ENCODE measurements at places on chromosomes 16 and 17.

DNA sequence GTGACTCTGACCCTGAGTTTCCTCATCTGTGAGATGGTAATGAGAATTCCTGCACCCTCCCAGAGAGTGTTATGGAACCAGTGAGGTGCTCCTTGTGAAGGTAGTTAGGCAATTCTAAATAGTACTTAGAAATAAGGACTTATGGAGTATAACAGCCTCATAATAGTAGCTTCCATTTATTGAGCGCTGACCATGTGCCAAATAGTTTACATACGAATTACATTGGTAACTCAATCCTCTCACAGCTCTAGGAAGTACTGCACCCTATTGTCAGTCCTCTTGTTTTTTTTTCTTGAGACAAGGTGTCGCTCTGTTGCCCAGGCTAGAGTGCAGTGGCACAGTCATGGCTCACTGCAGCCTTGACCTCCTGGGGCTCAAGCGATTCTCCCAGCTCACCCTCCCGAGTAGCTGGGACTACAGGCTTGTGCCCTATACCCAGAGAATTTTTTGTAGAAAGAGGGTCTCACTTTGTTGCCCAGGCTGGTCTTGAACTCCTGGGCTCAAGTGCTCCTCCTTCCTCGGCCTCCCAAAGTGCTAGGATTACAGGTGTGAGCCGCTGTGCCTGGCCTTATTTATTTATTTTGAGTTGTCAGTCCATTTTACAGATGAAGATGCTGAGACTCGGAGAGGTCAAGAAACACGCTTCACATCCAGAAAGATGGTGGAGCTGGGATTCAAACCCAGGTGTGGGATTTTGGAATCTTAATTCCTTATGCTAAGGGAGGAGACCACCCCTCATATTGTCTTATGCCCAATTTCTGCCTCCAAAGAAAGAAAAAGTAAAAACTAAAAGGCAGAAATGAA lies 2.9 kb downstream of the TNS4 start:
- no peak for DNase-seq

GRCh38 chr17:62696256-62696655 lies 68.8 kb downstream of the MRC2 start:
- no peak for DNase-seq

DNA sequence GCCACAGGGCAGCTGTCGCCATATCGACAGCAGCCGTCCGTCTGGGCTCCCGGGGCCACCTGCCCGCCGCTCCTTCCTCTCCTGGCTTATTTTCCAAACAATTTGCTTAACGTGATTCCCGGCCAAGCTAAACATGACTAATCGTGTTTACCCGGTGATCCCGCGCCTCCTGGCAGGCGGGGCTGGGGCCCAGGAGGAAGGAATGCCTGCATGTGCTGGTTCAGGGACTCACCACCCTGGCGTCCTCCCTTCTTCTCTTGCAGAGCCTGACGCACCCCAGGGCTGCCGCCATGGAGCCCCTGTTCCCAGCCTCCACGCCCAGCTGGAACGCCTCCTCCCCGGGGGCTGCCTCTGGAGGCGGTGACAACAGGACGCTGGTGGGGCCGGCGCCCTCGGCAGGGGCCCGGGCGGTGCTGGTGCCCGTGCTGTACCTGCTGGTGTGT lies 6.1 kb downstream of the SSTR5 start:
- no peak for DNase-seq

DNA sequence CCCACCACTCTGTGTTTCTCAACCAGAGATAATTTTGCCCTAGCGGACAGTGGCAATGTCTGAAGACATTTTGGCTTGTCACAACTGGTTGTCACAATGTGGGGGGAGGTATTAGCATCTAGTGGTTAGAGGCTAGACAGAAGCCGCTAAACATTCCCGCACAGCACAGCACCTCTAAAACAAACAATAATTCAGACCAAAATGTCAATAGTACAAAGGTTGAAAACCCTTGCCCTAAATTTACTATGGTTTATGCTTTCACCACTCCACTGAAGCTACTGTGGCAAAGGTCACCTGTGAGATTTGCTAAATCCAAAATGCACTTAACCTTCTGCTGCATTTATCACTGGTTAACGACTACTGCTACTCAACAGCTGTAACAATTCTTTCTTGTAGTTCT lies 14.1 kb downstream of the NUP88 start:
- DNase-seq, result no peak

DNA sequence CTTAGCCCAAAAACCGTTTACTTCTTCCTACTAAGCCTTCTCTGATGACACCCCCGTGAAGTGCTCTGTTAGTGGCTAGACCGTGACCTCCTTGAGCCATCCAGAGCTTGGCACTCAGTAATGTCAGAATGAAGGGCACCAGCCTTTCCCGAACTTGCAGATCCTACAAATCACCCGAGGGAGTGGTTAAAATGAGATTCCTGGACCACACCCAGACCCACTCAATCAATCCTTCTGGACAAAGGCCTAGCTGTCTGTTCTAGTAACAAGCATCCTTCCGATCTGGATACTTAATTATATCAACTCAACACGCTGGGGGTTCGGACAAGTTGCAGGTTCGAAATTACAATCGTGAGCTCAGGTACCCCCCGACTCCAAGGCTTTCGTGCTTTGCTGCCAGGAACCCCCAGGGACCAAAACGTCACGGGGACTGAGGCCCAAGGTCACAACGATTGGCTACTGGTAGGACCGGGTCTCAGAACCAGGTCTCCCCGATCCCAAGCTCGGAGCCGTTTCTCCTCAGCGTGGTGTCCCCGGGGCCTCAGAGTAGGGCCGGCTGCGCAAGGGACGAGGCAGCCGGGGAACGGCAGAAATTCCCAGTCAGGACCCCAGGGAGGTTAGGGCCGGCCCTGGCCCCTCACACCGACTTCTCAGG lies 527 bp downstream of the CIAPIN1 start:
- peak; percentile 29 for DNase-seq

DNA sequence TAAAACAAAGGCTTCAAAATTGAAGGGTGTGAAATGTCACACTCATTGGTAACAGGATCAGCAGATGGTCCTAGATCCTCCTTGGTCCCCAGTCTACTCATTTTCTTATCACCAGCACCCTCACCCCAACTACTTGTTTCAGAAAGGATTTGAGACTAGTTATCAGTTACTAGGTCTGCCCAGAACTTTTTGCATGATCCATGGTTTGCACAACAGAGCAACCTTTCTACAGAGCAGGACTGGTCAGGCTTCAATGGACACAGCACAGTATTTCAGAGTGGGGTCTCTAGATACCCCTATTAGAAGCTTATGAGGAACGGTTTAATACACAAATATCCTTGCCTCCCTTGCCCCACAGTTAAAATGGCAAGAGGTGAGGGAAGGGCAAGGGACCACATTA lies 25.6 kb downstream of the TTC19 start:
- no peak for DNase-seq

DNA sequence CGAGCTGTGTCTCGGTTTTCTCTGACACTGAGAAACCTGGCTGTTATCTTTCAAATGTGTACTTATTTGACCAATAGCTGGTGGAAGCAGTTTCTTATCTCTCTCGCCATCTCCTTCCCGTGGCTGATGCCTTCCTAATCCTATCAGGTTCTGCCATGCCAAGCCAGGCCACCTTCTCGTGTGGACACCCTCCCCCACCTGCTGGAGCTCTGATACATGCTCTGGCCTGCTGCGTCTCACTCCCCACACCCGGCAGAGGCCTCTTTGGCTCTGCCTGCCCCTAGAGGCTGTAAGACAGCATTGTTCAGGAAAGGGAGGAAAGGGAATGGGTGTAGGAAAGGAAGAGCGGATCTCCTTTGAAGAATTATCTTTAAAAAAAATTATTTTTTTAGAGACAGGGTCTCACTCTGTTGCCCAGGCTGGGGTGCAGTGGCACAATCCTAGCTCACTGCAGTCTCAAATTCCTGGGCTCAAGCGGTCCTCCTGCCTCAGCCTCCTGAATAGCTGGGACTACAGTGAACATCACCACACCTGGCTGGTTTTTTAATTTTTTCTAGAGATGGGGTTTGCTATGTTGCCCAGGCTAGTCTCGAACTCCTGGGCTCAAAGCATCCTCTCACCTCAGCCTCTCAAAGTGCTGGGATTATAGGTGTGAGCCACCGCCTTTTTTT lies 7.5 kb upstream of the ARMC5 start:
- no peak for DNase-seq

GRCh38 chr16:22372882-22373661 lies 1.3 kb downstream of the CDR2 start:
- no peak for DNase-seq

DNA sequence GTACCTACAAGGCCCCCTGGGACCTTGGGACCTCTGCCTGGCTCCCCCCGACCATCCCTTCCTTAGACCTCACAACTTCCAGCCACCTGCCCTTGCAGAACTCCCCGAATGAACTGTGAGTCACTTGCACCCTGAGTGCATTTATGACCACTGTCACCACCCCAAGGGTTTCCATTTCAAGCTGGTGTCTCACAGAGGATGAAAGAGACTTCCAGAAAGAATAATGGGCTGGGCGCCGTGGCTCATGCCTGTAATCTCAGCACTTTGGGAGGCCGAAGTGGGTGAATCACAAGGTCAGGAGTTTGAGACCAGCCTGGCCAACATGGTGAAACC lies 124.5 kb upstream of the CIBAR2 start:
- no peak for DNase-seq

DNA sequence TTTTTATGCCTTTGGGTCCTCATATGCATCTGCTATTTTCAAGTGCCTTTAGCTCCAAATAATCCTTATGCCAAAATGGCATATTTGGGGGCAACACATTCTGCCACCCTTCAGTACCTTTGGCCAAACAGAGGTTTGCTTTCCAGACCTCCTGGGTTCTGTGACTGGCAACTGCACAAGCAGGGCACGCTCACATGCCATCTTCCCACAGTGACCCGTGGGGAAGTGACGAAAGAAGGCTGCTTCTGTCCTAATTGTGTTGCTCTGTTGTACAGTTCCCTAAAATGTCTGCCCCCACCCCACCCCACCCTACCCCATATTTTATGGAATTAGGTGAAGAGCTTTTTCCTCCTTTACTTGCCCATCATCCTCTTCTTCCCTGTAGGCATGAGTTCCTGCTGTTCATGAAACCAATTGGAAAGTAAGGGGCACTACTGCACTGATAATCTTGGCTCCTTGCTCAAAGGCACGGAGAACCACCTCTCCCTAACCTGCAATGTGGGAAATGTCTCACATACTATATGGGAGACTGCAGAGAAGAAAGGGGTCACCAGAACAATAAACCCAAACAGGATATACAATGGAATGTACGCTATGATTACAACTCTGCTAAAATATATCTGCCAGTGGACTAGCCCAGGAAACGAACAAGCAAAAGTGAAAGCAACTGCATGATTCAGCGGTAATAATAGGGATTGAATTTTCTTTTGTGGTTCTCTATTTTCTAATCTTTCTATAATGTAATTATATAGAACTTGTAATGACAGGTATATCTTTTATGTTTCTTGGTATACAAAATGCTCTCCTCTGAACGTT lies 3.3 kb upstream of the SLFN12L start:
- DNase-seq, result peak; percentile 50

DNA sequence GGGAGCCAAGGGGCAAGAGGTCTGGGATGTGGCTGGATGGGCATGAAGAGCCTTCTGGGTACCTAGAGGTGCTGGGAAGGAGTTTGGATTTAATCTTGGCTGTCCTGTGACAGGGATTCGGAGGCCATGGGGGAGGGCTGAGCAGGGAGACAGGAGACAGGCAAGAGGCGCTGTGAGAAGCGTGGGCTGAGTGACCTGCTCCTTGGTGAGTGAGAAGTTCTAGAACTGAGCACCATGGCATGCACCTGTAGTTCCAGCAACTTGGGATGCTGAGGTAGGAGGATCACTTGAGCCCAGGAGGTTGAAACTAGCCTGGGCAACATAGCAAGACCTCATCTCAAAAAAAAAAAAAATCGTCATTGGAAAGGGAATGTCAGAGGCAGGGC lies 78.3 kb upstream of the PLCG2 start:
- no peak for DNase-seq

GRCh38 chr17:46789610-46790009 lies 28.9 kb downstream of the WNT3 start:
- no peak for DNase-seq

DNA sequence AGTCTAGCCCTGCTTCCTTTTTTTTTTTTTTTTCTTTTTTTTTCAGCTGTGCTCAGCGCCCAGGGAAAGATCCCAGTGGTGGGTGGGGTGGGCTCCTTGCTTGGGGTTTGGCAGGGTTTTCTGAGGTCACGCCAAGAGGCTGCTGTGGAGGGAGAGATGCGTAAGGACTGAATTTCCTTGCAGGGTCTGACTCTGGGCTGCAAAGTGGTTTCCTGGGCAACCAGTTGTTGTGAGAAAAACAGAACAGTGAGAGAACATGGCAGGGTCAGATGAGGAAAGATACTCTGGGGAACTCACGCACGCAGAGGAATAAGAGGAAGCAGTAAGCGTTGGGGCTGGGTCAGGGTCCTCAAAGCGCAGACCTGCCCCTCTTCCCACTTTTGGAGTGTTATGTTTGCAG lies 119.5 kb downstream of the IRF8 start:
- no peak for DNase-seq

DNA sequence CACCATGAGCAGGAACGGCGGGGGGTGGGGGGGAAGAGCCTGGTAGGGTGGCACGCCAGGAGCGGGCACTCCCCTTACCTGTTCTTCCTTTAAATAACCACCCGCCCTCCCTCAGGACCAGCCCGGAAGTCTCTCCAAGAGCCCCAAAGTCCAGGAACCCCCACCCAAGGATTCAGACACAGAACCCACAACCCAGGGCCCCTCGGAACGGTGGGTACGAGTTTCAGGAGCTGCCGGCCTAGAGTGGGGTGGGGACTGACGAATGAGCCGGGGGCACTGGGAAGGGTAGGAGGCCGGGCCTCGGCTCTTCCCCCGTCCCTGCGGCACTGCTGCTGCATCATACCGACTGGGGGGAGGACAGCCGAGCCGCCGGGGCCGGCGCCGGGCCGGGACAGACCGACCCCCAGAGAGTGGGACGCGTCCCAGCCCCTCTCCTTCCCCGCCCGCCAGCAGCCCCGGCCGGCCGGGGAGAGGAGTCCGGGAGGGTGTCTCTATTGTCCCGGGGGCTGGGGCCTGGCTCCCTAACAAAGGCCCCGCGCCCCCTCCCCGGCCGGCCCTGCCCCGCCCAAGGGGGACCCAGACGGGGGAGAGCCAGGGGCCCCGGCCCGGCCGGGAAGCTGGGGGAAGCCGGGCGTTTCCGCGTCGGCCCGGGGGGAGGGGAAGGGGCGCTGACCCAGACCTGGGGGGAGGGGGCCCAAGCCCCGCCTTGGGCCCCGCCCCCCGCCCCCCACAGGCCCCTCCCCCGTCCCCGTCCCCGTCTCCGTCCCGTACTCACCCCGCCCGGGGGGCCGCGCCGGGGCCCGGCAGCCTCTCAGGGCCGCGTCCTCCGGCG lies 747 bp downstream of the ATXN7L3 start:
- peak; percentile 49 for DNase-seq

DNA sequence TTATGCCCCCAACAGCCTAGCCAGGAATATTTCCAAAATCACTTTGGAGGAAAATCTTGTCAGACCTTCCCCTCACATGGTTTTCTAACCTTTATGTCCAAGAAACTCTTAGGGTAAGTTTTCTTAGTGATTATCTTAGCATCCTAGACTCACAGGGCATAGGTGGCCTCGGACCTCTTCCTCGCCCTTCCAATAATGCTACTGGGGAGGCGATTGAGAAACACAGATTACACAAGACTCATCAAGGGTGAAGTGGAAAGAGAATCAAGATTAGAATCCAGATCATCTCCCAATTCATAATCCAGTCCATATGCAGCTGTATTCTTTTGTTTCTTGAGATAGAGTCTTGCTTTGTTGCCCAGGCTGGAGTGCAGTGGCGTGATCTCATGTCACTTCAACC lies 358.4 kb upstream of the CDH5 start:
- no peak for DNase-seq

- DNase-seq, result peak; percentile 75
Observed at GRCh38 chr17:40075201-40075941, 12.6 kb downstream of the THRA start.

- no peak for DNase-seq
Observed at GRCh38 chr16:17301593-17302135, 169.1 kb downstream of the XYLT1 start.

Measured in stimulated activated CD4-positive, alpha-beta T cell treated with anti-CD3 and anti-CD28 coated beads, Interleukin-4, amount 100 ng/mL, for 24 hours (primary cell).